ENCODE measurements at places on chromosomes 5 and 9.

GRCh38 chr5:75361310-75361709 lies 24.3 kb downstream of the HMGCR start:
- DNase-seq: no peak

- no peak for DNase-seq
Measured at GRCh38 chr9:93190656-93191353, 6.9 kb downstream of the WNK2 start.

DNA sequence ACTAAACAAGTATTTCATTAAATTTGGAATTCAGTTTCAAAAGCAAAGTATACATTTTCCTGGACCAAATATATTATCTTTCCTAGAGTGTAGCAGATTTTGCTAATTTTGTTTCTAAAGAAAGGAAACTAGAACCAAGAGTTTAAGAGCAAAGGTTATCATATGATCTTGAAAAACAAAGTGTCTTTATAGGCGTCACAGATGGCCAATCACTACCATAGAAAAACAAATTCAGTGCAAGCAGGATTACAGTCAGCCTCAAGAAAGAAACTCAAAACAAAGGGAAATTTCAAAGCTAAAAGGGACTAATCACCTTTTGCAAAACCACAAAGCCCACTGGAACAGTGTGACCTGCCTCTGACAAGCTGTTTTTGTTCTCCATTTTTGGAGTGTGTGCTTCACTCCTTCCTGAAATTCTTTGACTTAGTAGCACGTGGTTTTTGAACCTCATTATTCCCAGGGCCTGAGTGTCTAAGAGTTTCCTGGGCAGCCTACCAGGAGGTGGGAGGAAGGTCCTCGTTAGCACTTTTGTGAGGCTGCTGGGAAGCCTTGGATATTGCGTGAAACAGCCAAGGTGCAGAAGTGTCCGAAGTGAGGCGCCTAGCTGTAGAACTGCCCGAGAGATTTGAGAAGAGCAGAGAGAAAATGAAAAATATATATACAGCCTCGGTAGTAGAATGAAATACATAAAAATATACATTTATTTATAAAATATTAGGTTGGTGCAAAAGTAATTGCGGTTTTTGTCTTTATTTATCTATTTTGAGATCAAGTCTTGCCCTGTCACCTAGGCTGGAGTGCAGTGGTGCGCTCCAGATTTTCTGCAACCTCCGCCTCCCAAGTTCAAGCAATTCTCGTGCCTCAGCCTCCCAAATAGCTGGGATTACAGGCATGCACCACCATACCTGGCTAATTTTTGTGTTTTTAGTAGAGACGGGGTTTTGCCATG lies 246.1 kb downstream of the MARCHF11 start:
- no peak for DNase-seq

DNA sequence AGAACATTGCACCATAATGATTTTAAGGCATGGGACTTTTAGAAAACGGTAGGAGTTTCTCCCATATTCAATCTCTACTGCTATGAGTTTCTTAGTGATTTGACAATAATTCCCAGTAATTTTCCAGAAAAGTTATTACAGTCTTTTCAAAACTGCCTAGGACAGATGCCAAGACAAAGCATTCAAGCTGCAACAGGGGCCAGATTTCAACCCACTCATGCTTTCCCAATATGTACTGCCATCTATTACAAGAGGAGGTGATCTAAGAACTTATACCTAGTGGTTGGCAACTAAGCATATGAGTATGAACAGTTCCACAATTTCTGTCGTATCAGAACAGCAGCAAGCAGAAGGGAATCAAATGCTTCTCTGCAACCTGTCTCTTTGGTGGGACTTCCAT lies 95.1 kb upstream of the TMED7 start:
- DNase-seq: no peak

DNA sequence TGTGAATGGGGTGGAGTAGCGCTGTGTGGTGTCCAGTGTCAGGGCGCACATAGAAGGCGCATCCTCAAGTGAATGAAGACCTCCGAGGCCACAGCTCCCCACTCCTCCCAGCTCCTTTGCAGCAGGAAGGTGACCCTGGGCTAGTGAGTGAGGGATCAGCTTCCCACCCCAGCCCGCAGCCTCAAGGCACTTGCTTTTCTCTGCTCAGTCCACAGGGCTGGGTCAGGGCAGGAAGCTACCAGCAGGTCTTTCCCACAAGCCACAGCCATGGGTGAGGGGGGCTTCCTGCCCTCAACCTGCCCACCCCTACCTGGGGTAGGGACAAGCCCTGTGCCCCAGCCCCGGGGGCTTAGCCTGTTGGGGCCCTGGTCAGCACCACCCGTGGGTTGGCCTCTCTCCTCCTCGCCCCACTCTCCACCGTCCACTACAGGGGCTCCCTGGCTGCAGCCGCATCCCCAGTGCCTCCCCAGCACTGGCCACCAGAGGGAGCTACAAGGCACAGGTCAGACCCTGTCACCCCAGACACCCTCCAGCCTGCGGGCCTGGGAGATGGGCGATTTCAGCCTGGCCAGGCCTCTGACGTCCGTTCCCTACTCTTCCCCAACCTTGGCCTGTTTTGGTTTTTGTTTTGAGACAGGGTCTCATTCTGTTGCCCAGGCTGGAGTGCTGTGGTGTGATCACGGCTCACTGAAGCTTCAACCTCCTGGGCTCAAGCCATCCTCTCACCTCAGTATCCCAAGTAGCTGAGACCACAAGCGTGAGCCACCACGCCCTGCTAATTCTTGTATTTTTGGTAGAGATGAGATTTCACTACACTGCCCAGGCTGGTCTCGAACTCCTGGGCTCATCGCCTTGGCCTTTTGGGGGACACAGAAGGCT lies 1.3 kb upstream of the ABCA2 start:
- peak; percentile 87 for DNase-seq

GRCh38 chr5:136285096-136285855 lies 80.1 kb downstream of the TRPC7 start:
- no peak for DNase-seq

GRCh38 chr5:162324328-162324727 lies 256.8 kb downstream of the GABRG2 start:
- no peak for DNase-seq

DNA sequence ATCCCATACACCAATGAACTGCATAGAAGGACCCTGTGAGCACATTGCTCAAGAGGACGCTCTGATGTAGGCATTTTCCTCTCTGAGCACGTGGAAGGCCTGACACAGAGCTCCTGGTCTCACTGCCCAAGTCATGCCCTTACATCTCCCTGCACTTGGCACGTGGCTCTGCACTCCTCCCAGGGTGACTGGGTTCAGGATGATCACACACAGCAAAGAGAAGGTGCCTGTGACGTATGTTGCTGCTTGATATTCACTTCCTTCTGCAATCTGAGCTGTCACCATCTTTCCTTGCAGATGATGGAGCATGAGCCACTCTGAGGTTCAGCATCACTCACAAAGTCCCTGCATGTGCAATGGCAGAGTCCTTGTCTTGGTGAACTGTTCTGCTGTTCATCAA lies 125.2 kb downstream of the FSTL4 start:
- no peak for DNase-seq

DNA sequence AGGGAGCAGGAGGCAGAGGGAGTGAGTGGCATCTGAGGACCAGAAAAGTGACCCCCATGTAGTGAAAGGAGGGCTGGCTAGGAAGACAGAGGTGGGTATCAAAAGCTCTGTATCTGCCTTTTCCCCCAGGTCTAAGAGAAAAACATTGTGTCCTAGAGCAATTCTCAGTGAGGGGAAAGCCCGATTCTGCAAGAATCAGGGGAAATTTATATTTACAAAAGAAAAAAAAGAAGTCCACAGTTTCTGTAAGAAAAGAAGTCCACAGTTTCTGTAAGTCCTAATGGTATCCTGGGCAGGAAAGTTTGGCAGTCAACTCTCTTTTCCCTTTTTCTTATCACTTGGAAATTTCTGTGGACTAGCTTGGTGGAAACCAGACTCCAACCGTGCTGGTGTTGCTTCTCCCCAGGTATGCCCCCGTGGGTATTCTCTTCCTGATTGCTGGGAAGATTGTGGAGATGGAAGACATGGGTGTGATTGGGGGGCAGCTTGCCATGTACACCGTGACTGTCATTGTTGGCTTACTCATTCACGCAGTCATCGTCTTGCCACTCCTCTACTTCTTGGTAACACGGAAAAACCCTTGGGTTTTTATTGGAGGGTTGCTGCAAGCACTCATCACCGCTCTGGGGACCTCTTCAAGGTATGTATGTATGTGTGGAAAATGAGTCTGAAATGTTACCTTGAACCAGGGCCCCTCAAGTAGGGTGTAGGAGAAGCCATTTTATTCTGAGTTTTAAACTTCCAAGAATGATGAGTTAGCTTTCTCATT lies 73.0 kb downstream of the SLC1A3 start:
- no peak for DNase-seq

GRCh38 chr5:180376511-180376910 lies 23.4 kb upstream of the GFPT2 start:
- no peak for DNase-seq

GRCh38 chr9:9004810-9005209 lies 1205.2 kb upstream of the DMAC1 start:
- DNase-seq: no peak

All from type B pancreatic cell (in vitro differentiated cells).